Body of pancreas (tissue), 4 donors: ENCODE measurements at places on chromosomes 5 and 9. TPM values are rescaled to one million over a fixed set of nuclear protein-coding genes. Genes with fewer than 3 reads are reported as not detected.

- DNase-seq: no peak
These were observed 46.1 kb downstream of the PIK3R1 start for GRCh38 chr5:68261569-68262065.

- DNase-seq: no peak
These were observed 69.7 kb downstream of the ZNF618 start for GRCh38 chr9:113945784-113946183.

GRCh38 chr9:13479096-13479495 is 199.6 kb upstream of the MPDZ start:
- no peak for DNase-seq

GRCh38 chr9:128034821-128035652 is 32.1 kb downstream of the NAIF1 start:
- peak; percentile 79 for DNase-seq

- no peak for DNase-seq
These were observed 129.0 kb upstream of the NFIB start for GRCh38 chr9:14442956-14443355.

GRCh38 chr9:76292246-76292645 is 102.0 kb downstream of the RFK start:
- no peak for DNase-seq

PAM gene
- total RNA-seq: 75.2 TPM

NNT gene
- 25.1 TPM for total RNA-seq
